ENCODE measurements at places on chromosomes 7 and 10.

DNA sequence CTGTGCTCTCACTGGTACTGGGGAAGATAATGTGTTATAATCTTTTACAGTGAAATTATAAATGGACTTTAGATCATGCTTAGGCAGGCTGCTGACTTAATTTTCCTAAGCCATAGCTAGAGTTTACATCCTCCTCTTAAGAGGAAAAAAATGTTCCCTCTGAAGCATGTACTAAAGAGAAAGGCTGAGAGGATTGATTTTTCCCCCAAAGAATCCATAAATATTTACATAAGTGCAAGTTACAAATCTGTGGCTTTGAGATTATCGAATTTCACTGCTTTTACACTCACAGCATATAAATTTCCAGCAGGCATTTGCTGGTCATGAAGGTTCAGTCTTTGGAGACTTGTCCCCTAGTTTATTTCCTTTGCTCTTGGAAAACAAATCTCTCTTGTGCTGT is 43.7 kb downstream of the CREB5 start:
- DNase-seq = no peak

GRCh38 chr7:123352973-123353372 is 153.2 kb upstream of the SLC13A1 start:
- no peak for DNase-seq

DNA sequence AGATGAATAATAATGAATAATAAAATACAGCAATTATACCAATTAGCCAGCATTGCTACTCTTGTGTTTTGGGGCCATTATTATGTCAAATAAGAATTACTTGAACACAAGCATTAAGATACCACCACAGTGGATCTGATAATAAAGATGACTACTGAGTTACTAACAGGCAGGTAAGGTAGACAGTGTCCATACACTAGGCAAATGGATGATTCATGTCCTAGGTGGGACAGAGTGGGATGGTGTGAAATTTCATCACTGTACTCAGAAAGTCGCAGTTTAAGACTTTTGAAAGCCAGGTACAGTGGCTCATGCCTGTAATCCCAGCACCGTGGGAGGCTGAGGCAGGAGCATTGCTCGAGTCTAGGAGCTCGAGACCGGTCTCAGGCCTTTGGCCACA is 8.7 kb upstream of the UNC5B start:
- no peak for DNase-seq

GRCh38 chr10:46040004-46040403 is 6.1 kb downstream of the MSMB start:
- no peak for DNase-seq

- DNase-seq = no peak
Observed at GRCh38 chr7:75639886-75640190, 98.9 kb downstream of the HIP1 start.

GRCh38 chr10:63528084-63528744 is 7.0 kb downstream of the REEP3 start:
- no peak for DNase-seq

DNA sequence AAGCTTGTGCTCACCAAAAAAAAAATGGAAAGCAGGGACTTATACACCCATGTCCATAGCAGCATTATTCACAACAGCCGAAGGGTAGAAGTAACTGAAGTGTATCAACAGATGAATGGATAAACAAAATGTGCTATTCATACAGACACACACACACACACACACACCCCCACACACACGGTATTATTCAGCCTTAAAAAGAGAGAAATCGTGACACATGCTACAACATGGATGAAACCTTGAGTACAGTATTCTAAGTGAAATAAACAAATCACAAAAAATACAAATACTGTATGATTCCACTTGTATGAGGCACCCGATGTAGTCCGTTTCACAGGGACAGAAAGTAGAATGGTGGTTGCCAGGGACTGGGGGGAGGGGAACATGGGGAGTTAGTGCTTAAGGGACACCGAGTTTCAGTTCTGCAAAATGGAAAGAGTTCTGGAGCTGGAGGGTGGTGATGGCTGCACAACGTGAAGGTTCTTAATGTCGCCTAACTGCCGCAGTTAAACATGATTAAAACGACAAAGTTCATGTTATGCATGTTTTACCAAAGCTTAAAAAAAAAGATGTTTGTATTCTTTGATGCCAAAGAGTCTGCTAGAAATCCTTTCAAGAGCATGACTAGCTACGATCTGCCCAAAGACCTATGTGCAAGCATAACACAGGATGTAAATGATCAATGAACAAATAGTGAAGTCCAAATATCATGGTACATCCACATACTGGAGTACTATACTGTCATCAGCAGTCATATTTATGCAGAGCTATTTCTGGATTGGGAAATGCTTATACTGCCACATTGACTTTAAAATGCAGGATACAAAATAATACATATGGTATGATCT is 7.2 kb downstream of the TNS3 start:
- DNase-seq = no peak

- DNase-seq = no peak
Observed at GRCh38 chr10:28545967-28546644, 13.2 kb downstream of the WAC start.

- no peak for DNase-seq
Observed at GRCh38 chr10:102770108-102770482, 26.3 kb downstream of the WBP1L start.

GRCh38 chr7:70316745-70317144 is 718.5 kb downstream of the AUTS2 start:
- no peak for DNase-seq

DNA sequence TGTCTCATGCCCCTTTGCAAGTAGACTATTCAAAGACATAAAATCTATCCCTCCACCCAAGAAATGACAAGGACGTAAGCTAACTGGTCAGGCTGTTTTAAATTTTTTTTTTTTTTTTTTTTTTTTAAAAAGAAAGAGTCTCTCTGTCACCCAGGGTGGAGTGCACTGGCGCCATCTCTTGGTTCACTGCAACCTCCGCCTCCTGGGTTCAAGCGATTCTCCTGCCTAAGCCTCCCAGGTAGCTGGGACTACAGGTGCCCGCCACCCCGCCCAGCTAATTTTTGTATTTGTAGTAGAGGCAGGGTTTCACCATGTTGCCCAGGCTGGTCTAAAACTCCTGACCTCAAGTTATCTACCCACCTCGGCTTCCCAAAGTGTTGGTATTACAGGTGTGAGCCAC is 11.2 kb downstream of the TRA2A start:
- no peak for DNase-seq

DNA sequence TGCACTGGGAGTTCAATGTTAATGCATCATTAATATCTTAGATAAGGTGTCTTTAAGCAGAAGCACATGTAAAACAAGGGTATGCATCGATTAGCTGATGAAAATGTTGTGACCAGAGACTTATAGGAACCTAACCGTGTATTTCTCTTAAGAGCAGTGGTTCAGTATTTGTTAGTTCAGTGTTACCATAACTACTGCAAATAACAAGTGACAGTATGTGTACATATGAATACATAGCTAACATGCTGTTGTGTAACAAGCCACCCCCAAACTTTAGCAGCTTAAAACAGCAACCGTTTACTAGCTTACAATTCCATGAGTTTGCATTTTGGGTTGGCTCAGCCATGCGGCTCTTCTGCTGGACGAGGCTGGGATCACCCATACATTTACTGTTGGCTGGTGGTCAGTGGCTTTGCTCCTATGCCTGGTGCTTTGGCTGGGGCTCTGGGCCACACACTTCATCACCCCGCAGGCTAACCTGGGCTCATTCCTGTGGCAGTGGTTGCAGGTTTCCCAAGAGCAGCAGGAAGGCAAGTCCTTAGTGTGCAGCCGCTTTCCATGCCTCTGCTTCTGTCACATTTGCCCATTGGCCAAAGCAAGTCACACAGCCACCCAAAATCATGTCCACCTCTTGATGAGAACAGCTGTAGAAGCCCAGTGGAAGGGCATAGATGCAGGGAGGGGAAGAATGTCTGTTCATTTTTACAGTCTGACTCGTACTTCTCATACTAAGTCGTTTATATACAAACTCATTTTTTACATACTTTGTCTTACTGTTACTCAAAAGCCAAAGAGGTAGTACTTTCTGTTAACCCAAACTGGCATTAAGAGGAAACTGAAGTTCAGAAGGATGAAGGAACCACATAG is 103.3 kb upstream of the GATA3 start:
- DNase-seq = no peak

DNA sequence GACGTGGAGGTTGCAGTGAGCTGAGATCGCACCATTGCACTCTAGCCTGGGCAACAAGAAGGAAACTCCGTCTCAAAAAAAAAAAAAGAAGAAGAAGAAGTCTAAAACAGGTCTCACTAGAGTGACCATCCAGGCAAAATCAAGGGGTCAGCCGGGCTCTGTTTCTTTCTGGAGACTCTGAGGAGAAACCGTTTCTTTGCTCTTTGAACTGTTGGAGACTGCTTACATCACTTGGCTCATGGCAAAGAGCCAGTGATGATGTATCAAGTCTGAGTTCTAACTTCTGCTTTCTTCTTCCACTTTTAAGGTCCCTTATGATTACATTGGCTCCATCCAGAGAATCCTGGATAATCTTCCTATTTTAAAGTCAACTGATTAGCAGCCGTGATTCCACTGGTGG is 306.8 kb downstream of the WDR11 start:
- no peak for DNase-seq

DNA sequence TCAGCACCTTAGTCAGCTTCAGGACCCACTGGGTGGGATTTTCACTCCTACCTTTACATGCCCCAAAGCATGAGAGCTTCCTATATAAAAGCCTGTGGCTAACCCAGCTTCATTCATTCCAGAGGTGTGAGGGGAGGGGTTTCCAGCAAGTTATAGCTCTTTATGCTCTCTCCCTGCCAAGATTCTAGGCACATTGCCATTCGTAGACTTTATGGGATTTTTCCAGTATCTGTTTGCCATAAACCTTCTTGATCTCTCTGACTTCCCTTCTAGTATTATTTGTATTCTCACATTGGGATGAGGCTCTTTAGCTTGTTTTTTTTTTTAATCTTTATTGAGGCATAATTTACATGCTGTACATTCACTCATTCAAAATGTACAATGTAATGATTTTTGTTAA is 67.5 kb downstream of the POU6F2 start:
- DNase-seq = no peak

- DNase-seq = no peak
Observed at GRCh38 chr10:75861582-75861981, 430.2 kb downstream of the LRMDA start.

DNA sequence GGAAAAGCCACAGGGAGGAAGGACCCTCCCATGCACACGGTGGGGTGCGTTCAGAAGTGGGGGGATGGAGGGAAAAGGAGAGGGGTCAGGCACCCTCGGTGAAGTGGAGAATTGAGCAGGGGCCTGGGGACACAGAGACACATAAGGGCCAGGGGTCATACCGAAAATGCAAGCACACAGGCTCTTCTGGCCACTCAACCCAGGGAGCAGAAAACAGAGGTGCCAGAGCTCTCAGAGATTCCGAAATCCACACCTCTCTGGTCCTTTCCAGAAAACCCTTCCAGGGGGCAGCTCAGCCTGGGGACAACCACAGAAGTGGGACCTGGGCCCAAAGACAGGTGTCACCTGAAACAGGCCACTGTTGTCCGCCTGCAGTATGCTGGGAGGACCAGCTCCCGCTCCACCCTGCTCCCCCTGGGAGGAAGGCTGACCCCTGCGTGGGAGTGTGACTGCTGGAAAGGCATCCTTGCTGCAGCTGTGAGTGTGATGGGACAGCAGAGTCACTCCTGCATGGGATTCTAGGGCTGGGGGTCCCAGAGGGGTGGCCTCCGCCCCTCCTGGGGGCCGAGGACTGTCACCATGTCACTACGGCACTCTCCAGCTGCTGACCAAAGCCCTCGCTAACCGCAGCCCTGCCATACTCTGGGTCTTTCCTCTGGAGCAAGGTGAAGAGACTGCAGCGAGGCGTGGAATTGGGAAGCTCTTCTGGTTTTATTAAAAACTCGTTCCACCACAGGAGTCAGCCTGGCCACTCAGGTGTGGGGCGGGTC is 63.1 kb downstream of the TMEM209 start:
- DNase-seq = no peak

- no peak for DNase-seq
Observed at GRCh38 chr7:157335991-157336382, 817 bp upstream of the DNAJB6 start.

DNA sequence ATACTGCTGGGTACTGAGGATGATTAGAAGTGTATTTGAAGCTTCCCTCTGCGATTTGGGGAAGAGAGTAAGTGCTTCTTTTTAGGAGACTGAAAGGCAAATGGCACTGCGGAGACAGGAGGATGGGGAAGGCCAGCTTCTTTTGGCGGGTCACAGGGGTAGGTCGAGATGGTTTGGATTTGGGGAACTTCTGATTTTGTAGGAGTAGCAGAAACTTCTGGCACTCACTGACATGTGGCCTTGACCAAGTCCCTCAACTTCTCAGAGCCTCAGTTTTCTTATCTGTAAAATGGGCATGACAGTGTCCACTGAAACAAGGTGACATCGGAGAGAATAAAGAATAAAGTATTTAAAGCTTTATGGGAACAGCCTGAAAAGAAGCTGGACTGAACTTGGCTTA is 59.8 kb upstream of the WDR11 start:
- no peak for DNase-seq

DNA sequence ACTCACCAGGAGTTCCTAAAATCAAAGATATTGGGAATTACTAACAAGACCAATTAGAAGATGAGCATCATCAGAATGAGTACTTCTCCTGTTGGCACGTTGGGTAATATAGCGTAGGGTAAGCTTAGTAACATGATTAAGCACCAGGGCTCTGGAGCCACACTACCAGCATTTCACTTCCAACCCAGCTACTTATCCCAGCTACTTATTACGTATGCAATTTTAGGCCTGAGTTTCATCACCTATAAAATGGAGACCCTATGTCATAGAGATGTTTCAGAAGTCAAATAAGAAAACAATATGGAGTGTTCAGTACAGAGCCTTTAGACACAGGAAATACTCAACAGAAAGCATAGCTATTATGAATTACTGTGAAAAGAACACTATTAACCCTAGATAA is 19.0 kb downstream of the GDI2 start:
- no peak for DNase-seq

- no peak for DNase-seq
Observed at GRCh38 chr7:47525066-47525623, 56.8 kb downstream of the TNS3 start.
